Activated CD8-positive, alpha-beta T cell treated with anti-CD3 and anti-CD28 coated beads for 36 hours (primary cell): ENCODE measurements at places on chromosomes 12 and 14. TPM values are rescaled to one million over a fixed set of nuclear protein-coding genes. Genes with fewer than 3 reads are reported as not detected.

Gene OR11G2
- total RNA-seq, result not detected

Gene SYNDIG1L
- not detected for total RNA-seq

Gene TRAFD1
- 34.6 TPM for total RNA-seq

Gene TEX52
- 0.29 TPM for total RNA-seq

Gene FAM90A1
- total RNA-seq, result 0.27 TPM

Gene NKX2-8
- total RNA-seq, result not detected

Gene IQSEC3
- 2.7 TPM for total RNA-seq

Gene EFS
- total RNA-seq, result not detected

Gene ADAM21
- 0.29 TPM for total RNA-seq

Gene ZNF385A
- total RNA-seq, result 2.5 TPM

Gene WBP11
- total RNA-seq, result 123 TPM

Gene ESRRB
- total RNA-seq, result 0.27 TPM

Gene MYO1A
- 2.6 TPM for total RNA-seq

Gene KLHL33
- total RNA-seq, result 0.54 TPM

Gene KRT2
- not detected for total RNA-seq

Gene SOX5
- total RNA-seq, result not detected

Gene TAS2R9
- not detected for total RNA-seq

Gene SLC5A8
- not detected for total RNA-seq

Gene LAG3
- total RNA-seq, result 268 TPM

Gene P2RX7
- 3.6 TPM for total RNA-seq

Gene OAS2
- total RNA-seq, result 104 TPM

Gene TDRD9
- 1.6 TPM for total RNA-seq

Gene SSTR1
- total RNA-seq, result not detected
